ENCODE measurements at places on chromosomes 13 and 19.

GRCh38 chr19:35712567-35713505, 5.0 kb upstream of the KMT2B start:
- DNase-seq = peak; percentile 90

GRCh38 chr13:94829837-94830365, 117.6 kb upstream of the SOX21 start:
- DNase-seq = no peak

DNA sequence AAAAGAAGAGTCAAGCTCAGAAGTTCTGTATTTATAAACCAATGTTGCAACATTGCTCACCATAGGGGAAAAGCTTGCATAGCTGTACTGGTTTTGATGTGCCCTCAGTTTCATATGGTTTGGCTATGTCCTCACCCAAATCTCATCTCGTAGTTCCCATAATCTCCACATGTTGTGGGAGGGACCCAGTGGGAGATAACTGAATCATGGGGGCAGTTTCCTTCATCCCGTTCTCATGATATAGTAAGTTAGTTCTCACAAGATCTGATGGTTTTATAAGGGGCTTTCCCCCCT, 73.9 kb downstream of the TNFRSF19 start:
- DNase-seq = no peak

DNA sequence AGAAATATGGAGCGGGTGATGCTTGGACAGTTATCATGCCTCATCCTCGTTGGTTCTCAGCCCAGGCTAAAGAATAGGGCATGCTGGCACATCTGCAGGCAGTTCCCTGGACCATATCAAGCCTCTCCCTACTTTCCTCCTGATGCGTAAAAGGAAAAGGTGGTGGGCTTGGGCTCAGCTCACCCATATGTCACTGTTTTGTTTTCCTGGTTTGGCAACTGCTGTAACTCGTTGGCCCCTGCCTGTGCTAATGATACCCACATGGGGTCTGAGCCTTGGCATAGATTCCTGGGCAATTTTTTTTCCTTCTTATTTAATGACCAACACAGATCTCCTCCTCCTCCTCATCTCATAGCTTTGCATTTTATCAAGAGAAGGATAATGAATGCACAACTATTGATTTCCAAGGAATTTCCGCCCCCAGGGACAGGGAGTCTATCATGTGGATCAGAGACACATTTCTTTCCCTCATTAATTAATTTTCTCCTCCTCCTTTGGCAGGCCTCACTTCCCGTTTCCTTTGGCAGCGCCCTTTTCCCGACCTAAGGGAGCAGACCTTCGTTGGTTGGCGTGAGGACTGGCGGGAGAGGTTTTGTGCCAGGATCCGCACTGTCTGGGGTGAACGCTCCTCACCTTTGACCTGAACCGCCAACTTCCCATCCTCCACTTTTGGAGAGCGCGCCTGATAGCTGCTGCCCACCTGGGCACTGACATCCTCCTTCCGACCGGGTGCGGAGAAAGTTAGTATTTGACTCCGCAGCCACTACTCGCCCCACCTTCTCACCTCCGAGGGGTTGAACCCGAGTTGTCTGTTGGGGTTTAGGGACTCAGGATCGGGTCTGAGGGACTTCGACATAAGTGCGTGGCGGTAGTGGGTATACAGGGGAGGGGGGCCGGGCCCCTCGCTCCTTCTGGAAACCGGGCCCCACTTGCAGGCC, 3.4 kb upstream of the POU4F1 start:
- DNase-seq = no peak

DNA sequence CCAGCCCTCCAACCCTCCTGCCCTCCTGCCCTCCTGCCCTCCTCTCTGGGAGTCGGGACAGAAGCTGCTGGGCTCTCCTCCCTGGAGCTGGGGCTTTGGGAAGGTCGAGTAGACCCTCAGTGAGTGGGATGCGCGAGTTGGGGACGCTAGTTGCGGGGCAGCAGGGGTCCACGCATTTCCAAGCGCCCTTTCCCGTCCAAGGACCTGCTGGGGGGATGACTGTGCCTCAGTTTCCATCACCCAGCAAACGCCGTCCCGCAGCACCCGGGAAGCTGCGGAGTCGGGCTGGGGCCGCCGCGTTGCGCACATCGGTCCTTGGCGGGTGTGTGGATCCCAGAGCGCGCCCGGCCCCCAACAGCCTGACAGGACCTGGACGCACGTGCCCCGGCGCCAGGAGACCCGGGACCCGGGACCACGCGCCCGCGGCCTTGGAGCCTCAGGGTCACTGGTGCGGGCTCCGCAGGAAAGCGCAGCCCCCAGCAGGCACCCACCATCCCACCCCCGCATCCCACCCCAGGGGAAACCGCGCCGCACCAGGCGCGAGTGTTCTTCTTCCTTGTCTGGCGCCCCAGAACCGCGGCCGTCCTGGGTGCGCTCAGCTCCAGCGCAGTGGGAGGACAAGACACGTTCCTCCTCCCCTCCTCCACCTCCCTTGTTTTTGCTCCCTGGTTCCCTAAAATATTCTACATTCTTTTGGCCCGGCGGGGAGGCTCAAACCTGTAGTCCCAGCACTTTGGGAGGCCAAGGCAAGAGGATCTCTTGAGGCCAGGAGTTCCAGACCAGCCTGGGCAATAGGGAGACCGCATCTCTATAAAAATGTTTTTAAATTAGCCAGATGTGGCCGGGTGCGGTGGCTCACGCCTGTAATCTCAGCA, 9.2 kb downstream of the ONECUT3 start:
- no peak for DNase-seq

GRCh38 chr13:25678398-25678797, 306.6 kb downstream of the ATP8A2 start:
- no peak for DNase-seq

- DNase-seq = no peak
Measured at GRCh38 chr19:39512988-39513387, 2.0 kb upstream of the SELENOV start.

DNA sequence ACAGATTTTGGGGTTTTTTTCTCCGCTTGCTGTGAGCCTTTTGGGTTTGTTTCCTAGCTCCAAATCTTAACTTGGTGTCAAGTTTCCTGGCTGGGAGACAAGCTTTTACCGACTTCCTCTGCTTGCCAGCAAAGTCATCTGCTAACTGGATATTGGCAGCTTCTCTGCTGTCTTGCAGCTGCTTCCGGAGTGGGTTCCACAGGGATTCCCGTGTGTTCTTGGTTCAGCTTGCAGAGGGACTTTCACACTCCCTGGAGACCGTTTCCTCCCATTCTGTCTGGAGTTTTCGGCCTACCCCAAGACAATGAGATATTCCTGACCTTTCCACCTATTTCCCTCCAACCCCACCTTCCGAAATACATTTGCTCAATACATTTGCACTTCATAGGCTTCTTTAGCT, 2.2 kb upstream of the COLGALT1 start:
- no peak for DNase-seq

- no peak for DNase-seq
Measured at GRCh38 chr19:10118960-10119359, 739 bp downstream of the EIF3G start.

- no peak for DNase-seq
Measured at GRCh38 chr19:11949201-11949600, 15.6 kb upstream of the ZNF763 start.

- peak; percentile 79 for DNase-seq
Measured at GRCh38 chr13:26482451-26483197, 74.9 kb upstream of the WASF3 start.

DNA sequence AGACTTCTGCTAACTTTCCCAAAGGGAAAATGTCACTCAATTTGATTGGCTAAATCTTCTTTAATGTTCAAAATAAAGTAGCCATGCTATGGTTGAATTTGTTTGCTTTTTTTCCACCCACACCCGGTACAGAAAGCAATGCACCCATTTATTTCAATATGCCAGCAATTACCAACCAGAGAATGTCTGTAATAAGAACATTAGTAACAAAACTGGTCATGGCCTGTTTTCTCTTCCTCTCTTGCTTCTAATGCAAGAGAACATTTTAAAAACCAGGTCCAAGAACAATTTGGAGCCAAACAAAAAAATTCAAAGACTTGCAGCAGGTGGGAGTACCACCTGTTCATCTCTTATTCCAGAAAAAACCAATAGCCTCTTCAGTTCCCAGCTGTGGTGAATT, 1108.8 kb upstream of the PCDH20 start:
- no peak for DNase-seq

- no peak for DNase-seq
Measured at GRCh38 chr13:50133358-50133953, 118.2 kb downstream of the KCNRG start.

GRCh38 chr19:54517483-54517882, 14.9 kb downstream of the LAIR2 start:
- DNase-seq = peak; percentile 77

DNA sequence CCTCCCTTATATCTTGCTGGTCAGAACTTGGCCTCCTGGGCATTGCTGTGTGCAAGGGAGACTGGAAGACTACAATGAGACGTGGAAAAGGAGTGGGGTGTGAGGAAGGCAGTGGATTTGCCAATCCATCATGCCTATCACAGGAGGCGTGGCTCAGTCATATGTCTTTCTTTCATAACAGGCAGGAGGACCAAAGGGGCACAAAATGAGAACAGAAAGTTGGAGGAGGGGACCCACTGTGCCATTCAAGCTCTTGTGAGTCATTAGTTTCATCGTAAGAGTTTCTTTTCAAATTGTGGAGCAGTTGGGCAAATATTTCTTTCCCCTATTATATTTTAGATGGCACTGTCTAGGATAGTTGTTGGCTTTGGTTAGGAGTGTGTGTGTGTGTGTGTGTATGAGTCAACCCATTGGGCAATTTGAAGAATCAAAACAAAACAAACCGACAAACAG, 471.5 kb downstream of the TSHZ3 start:
- DNase-seq = no peak

- DNase-seq = no peak
Measured at GRCh38 chr19:38549061-38549460, 68.7 kb downstream of the MAP4K1 start.

DNA sequence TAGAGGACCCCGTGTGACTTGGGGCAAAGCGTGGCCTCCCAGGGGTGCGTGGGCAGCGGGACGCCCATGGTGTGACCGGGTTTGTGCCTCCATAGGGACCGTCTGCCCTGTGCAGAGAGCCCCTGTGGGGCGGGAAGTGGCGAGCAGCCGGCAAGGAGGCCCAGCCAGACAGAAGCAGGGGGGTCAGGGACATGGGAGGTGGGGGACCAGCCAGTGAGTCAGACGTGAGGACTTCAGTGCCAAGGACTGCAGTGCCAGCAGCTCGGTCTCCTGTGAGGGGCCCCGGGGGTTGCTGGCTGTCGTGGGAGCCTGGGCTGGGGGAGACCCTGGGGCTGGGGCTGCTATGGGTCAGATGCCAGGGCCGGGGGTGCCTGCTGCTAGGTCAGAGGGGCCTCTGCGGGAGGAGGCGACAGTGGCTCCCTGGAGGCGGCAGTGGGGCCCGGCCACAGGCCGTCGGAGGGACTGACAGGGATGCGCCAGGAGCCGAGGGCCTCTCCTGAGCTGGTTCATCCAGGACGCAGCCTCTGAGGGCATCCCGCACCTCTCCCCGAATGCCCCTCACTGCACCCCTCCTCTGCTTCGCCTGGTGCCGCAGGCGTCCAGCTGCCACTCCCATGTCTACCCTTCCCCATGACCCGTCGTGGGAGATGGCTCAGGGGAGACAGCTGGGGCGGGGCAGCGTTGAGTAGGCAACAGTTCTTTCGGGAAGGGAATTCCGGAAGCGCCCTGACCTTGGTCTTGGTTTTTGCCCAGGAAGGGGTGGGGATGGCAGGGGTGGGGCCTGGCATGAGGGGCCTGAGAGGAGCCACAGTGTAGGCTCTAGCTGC, 80.0 kb downstream of the KDM4B start:
- no peak for DNase-seq

DNA sequence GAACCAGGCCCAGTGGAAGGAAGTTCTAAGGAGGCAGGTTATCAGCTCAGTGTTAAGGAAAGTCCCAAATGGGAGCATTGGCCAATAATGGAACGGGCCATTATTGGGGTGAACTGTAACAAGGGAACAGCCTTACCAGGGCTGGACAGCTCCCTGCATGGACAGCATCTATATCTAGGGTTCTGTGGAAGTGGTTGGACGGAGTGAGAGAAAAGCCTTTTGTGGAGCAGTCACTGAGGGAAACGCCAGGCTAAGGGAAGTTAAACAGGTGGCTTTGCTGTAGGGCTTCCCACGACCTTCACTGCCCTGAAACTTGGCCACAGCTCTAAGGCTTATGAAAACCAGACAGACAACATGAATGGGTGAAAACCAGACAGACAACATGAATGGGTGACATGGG, 17.0 kb downstream of the POU2F2 start:
- no peak for DNase-seq

- peak; percentile 86 for DNase-seq
Measured at GRCh38 chr19:10699650-10700335, 1.4 kb upstream of the QTRT1 start.
